Left lung (tissue), 14 donors: ENCODE measurements at places on chromosomes 4 and X.

DNA sequence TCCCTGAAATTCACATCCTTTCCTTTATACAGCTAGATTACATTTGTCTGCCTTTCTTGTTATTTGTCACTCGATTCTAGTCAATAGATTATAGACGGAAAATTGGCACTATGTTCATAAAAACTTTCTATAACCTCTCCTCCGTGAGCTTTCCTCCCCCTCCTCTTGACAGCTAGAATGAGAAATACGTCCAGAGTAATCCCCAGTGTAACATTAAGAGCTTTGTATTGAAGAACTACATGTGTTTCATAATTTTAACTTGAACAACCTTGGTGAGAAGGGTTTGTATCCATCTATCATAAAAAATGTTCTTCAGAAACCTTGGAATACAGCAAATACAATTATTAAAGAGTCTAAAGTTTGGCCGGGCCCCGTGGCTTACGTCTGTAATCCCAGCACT, 1707.4 kb downstream of the PCDH7 start:
- no peak for DNase-seq

- DNase-seq: no peak
These were observed 33.1 kb downstream of the PCDH7 start for GRCh38 chr4:30753316-30753715.

- no peak for DNase-seq
These were observed 59.2 kb downstream of the NSUN7 start for GRCh38 chr4:40808926-40809457.

DNA sequence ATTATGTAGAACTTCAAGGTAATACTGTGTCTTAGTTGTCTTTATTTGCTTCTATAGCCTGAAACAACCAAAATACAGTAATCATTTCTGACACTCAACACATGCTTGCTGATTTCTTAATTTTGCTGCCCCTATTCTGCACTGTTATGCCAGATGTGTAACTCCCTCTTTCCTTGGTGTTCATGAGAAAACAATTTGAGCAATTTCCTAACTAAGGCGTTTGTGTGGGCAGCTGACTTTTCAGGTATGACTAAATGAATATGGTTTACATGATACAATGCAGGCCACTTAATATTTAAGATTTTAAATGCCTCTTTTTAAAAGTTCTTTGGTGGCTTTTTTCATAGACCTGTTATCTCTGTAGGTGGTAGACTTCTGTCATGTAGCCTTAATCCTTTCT, 46.1 kb upstream of the CENPE start:
- no peak for DNase-seq

- no peak for DNase-seq
These were observed 89.5 kb downstream of the HS3ST1 start for GRCh38 chr4:11338956-11339782.
